ENCODE measurements at places on chromosomes 7 and 10.

DNA sequence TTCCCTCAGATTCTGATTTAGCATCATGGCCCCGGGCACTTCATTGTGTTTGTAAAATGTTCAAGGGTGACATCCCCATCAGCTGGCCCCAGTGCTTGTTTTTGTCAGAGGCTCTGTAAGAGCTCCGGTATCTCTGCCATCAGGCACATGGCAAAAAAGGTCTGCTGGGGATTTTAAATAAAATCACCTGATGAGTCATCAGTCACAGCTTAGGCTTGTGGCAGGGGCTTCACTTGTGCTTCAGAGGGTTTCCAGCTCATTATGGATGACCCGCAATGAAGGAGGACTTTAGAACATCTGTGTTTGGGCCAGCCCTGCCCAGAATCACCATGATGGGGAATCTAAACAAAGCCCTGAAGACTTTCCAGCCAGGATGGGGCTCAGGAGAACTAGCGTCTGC lies 259.9 kb downstream of the ZEB1 start:
- DNase-seq, result no peak

DNA sequence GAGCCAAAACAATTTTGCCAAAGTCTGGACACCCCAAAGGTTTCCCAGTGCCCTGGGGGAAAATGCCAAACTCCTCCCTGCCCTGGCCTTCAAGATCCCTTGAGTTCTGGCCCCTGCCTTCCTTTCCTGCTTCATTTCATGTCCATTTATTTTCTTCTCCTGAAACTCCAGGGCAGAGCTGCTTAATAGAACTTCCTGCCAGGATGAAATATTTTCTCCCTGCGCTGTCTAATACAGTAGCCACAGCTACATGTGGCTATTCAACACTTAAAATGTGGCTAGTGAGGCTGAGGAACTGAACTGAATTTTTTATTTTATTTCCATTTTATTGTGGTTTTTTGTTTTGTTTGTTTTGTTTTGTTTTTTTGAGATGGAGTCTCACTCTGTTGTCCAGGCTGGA lies 49.6 kb downstream of the COL13A1 start:
- no peak for DNase-seq

DNA sequence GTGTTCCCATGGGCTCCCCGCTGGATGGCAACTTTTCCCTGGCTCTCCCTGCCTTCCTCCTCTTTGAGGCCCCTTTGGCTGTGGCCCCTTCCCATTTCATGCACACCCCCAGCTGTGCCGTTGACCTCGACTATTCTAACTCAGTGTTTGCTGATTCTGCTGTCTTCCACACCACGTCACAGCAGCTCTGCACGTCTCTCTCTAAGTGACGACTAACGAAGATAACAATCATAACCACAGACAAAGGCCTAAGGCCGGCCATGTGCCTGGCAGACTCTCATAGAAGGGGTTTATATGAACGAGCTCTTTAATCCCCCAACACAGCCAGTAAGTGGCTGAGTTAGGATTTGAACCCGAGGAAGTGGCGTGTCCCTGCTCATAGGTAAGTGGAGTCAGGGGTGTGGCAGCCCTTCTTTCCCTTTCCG lies 151.5 kb upstream of the SHH start:
- no peak for DNase-seq

DNA sequence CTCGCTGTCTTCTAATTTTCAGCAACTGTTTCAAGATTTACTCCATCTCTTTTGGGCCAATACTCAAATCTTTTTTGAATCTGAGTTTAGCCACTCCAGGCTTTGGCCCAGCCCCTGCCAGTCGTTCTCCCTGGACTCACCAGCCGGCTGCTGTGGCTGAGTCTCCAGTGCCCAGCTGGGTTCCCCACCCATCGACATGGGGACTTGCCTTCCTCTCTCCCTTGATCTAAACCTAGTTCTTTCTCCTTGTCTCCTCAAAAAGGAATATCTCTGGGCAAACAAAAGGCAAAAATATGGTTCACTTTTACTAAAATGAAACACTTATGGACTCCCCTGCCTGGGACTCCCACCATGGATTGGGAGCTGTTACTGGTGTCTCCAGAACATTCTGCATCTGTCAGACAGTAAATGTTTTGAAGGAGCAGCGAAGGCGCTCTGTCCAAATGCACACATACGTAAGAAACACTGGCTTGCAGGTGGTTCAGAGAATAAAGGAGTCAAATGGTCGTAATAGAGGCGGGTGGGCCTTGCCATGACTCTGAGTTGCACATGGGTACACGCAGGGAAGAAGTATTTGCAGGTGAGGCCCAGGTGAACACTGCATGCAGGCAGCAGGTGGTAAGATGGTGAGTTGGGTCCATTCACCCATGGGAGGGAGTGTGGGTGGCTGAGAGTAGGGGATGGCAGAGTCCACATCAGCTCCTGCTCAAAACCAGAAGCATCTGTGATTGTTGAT lies 35.5 kb upstream of the HABP2 start:
- DNase-seq, result no peak

GRCh38 chr10:104345941-104346340 lies 7.7 kb upstream of the ITPRIP start:
- DNase-seq, result no peak

DNA sequence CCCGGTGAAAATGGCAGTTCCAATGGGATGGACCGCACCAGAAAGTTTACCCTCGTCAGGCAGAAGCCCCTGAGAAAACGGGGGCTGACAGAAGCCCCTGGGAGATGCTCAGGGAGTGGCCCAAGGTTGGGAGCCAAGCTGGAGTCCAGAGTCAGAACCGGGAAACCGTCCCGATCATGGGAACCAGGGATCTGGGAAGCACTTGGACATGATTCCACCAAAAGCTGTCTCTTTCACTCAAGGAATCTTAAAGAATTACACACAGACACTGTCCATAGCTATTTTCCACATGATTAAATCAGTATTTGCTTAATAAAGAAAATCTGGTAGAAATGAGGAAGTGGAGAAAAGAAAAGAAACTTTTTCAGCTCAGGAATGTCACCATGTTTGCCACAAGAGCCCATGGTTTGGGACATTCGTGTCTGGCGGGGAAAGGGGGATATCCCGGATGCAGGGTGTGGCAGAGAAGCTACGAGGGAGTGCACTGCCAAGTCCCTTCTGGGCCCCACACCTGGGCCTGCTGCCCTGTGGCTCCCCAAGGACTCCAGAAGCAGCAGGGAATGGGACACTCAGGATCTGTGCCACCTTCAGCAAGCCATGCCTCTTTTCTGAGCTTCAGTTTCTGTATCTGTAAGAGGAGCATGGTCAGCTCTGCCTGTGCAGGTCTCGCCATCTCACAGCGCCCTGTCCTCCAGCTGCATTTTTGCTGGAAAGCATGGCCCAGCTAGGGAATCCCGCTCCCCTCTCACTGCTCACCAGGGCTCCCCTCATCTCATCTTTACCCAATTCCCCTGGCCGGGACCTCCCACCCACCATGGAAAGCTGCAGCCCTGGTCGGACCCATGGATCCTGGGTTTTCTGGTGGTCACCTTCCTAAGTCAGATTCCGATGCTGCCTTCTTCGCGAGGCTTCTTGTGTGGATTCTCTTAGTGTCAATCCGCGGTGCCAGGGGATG lies 225.1 kb upstream of the GRB10 start:
- DNase-seq, result no peak

DNA sequence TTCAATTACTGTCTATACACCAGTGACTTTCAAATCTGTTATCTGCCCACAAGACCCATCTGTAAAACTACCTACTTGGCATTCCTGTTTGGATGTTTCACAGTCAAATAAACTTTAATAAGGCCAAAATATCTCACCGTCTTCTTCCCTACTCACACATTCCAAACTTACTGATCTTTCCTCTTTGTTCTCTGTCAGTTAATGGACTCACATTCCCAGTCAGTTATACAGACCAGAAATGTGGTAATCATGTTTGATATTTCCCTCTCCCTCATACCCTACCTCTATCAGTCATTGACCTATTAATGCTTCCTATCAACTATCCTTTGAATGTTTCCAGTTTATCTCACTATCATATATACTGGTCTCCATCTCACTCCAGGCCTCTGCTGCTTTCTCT lies 28.5 kb upstream of the HDAC9 start:
- no peak for DNase-seq

DNA sequence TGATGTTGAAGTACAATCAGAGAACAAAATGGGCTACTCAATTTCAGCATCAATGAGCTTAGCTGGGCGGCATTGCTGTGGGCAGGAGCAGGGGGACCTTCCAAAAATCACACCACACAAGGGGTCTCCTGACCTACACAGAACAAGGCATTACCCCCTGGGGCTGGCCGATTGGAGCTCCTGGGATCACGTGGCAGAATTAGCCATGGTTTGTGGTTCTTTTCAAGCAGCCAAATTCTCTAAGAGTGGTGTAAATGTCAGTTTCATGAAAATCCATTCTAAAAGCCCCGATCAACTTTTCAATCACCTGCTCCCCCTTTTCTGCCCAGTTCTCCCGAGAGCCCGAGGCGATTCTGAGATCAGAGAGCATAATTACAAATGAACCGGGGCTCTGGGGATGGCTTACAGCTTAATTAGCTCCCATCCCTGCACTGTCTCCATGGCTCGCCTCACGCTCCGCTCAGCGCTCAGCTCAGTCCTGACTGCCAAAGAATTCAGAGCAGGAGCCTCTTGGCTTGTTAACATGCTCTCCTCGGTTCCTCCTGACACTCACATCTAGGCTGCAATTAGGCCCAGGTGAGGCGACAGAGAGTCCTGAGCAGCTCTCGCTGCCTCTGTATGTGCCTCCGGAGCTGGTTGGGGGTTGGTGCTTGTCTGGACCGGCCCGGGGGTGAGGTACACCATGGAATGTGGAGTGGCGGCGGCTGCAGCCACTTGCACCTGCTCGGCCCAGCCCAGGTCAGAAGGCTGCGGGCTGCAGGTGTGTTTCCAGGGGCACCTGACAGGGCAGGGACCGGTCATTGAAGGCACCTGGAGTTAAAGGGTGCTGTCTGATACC lies 111.8 kb downstream of the WDR11 start:
- no peak for DNase-seq

GRCh38 chr7:28408105-28408959 lies 4.0 kb upstream of the CREB5 start:
- no peak for DNase-seq

DNA sequence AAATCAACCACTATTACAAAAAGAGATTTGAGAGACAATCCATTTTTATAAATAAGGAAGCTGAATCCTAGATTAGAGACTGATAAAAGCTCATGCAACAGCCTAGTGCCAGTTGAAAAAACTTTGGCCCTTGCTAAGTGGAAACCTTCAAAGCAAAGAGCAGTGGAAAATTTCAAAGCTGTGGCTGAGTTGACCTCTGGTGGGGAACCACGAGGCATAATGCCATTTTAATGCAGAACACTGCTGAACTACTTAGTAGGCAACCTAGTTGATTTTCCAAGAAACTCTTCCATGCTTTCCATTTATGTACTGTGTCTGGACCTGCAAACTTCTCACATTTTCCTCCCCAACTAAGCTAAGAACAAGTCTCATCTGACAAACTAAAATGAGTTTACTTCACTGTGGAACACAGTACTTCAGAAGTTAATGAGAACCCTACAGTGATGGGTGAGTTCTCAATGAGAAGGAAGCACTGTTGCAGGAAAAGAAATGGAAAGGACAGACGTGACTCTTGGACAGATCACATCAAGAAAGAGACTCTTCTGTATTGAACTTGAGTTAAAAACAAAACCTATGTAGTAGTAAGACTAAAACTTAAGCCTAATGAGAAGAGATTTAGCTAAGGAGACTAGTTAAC lies 19.5 kb downstream of the FZD9 start:
- DNase-seq, result no peak

DNA sequence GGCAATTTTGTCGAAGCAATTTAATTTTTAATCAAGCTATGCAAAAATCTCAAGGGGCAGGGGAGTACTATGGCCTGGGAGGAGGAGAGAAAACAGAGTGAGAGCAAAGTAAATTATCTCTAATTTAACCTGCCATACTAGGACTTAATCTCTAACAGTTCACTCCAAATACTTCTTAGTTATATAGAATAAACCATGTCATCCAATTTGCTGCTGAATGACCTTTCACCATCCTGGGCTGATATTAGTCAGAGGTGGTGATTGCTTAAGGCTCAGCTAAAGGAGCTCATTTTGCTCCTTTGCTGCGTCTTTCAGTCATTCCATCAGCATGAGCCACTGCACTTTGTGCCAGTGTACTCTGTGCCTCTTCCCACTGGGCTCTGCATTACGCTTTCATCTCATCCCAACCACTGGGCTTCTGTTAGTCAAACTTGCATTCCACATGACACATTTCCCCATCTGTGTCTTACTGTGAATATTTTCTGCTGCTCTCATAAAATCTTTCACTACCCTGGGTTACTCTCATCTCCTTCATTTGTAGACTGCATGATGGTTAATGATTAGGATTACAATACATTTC lies 84.3 kb downstream of the CD36 start:
- no peak for DNase-seq

GRCh38 chr10:124765256-124765655 lies 21.1 kb upstream of the FAM53B start:
- no peak for DNase-seq

DNA sequence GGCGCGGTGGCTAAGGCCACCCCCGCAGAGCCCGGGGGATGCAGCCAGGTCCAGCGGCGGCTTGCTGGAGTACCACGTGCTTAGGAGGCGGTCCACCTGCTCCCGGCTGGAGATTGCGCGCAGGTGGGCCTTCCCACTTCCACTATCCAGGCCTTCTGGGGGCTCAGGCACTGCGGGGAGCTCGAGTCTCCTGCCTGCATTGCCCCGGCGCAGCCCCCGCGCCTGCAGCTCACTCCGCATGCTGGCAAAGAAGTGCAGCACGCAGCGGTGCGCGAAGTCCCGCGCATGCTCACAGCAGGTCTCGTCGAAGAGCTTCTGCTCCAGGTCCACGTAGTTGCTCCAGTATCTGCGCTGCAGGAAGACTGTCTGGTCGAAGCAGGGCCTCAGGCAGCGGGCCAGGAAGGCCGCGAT lies 5.8 kb downstream of the CALHM3 start:
- DNase-seq, result no peak

GRCh38 chr10:51709324-51709972 lies 10.1 kb upstream of the CSTF2T start:
- DNase-seq, result no peak

Data from activated T-helper 1 cell treated with anti-CD3 and anti-CD28 coated beads, Interleukin-2, amount 50 U/mL, for 16 hours (primary cell).